ENCODE measurements at places on chromosomes 12 and 14.

- DNase-seq: no peak
Observed at GRCh38 chr14:61174441-61174891, 106.7 kb downstream of the TMEM30B start.

- peak; percentile 56 for DNase-seq
Observed at GRCh38 chr14:74882103-74882920, 596 bp downstream of the DLST start.

DNA sequence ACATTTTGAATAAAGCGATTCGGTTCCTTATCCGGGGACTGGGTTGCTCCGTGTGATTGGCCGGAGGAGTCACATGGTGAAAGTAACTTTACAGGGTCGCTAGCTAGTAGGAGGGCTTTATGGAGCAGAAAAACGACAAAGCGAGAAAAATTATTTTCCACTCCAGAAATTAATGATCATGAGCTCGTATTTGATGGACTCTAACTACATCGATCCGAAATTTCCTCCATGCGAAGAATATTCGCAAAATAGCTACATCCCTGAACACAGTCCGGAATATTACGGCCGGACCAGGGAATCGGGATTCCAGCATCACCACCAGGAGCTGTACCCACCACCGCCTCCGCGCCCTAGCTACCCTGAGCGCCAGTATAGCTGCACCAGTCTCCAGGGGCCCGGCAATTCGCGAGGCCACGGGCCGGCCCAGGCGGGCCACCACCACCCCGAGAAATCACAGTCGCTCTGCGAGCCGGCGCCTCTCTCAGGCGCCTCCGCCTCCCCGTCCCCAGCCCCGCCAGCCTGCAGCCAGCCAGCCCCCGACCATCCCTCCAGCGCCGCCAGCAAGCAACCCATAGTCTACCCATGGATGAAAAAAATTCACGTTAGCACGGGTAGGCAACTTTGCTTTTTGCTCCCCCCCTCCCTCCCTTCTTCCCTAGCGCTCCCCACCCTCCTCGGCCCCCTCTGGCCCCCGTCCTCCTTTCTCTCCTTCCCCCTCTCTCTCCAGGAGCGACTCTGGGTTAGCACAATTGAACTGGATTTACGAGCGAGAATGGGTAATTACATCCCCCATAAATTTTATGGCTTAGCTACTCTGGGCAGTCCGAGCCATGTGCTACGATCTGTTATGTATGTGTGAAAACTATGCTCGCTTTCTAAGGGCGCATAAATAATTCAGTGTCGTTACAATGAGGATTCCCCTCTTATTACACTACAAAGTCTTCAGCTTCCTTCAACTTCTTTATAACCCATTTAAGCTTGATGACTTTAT lies at the start of gene HOXC4:
HOXC4 (plus strand) TSS at position 85 of the 991 bp plus-strand sequence; CDS start at position 173, 88 bp downstream.
- no peak for DNase-seq

DNA sequence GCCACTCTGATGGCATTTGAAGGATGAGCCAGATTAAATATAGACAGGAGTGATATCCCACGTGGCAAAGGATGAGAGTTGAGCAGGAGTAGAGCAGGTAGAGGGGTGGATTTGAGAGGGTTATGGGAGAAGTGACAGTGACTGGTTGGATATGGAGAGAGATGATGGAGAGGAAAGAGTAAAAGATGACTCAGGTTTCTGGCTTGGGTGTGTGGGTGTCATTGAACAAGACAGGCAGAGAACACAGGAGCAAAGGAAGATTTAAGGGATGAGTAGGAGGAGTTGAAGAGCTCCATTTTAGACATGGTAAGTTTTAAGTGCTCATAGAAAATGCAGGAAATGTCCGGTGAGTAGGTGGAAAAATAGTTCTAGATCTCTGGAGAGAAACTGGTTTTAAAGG lies 136.9 kb downstream of the EGLN3 start:
- DNase-seq: no peak

- DNase-seq: no peak
Observed at GRCh38 chr14:68546839-68547238, 246.0 kb downstream of the ZFP36L1 start.

DNA sequence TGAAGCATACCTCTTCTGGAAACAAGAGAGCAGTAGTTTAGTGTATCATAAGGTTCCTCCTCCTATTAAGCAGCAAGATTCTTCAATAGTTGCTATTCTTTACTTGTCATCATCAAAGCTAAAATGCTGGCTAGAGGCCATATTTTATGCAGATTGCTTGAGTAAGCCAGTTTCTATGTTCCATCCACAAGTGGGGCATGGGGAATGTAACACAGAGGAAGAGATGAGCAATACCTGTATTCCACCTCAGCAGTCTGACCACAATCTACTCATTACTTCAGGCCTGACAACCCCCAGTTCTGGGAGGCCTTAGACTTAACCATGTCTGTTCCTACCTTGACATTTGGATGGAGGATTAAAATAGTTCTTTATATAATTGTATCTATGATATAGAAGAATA lies 423.6 kb downstream of the BTG1 start:
- peak; percentile 11 for DNase-seq

DNA sequence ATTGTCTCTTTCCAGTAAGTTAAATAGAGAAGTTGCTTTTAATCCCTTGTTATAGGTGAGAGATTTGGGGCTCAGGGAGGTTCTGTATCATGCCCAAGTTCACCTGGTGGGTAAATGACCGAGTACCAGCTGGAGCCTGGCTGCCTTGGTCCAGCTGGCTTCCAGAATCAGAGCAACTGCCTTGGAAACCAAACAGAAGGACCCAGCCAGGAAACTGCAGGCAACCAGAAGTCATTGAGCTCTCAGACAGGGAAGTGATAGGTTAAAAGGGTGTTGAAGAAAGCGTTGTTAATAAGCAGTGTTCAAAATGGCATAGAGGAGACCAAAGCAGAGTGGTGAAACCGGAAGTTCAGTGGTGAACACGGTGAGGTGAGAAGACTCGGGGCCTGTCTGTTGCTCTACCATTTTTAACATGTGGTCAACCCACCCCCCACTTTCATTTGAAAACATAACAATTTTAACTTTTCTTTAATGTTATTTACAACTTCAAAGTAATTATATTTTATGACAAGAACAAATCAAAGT lies 54.9 kb downstream of the PLEKHG7 start:
- no peak for DNase-seq

GRCh38 chr12:23221066-23221465 lies 596.1 kb downstream of the ETNK1 start:
- DNase-seq: no peak

GRCh38 chr12:77837876-77838291 lies 7.2 kb downstream of the NAV3 start:
- no peak for DNase-seq

DNA sequence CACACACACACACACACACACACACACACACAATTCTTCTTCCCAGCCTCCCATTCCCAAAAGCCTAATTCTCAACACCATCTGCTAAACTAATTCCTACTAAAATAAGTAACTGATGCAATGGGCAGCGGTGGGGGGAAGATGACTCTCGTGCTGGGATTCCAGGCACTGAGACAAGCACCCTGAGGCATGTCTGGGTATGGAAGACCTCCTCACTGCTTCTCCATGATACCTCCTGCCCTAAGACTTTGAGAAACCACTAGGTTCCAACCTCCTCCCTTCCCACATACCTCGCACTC lies 789 bp upstream of the VWF start:
- DNase-seq: no peak

DNA sequence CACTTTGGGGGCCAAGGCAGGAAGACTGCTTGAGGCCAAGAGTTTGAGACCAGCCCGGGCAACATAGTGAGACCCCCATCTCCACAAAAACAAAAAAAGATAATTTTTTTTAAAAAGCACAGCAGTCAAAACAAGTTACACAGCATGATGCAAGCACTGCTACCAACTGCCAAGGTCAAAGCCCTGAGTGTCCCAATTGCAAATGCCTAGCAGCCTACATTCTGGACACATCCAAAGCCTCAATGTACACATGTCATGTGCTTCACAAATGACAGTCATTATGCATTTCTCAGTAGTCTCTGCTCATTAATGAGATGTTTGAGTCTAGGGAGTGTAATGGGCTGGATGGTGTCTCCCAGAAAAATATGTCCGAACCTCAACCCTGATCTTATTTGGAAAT lies 113.7 kb upstream of the CCND2 start:
- DNase-seq: no peak

DNA sequence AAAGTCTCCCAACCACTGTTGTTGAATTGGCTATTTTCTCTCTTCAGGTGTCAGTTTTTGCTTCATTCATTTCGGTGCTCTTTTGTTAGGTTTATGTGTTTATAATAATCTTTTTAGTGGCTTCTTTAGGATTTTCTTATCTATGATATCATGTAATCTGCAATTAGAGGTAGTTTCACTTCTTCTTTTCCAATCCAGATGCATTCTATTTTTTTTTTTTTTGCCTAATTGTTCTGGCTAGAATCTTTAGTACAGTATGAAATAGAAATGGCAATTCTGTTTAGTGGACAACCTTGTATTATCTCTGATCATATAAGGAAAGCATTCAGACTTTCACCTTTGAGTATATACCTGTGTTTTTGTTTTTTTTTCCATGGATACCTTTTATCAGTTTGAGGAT lies 17.4 kb downstream of the CNOT2 start:
- no peak for DNase-seq

- no peak for DNase-seq
Observed at GRCh38 chr14:42222924-42223471, 616.3 kb downstream of the LRFN5 start.

DNA sequence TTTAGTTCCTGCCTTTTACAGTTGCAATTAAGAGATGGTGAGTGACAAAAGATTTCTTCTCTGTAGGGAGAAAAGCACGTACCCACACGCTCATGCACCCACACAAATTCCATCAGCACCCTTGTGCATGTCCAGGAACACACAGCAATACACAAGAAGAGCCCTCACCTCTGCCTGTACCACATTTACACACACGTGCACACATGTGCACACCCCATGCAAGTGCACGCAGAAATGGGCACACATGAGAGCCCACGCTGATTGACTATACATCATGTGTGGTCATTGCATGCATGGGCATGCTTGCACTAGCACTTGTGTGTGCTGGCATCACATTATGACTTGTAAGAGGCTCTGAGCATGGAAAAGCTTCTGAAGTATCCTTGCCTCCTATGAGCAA lies 70.5 kb downstream of the SERPINA3 start:
- DNase-seq: no peak

DNA sequence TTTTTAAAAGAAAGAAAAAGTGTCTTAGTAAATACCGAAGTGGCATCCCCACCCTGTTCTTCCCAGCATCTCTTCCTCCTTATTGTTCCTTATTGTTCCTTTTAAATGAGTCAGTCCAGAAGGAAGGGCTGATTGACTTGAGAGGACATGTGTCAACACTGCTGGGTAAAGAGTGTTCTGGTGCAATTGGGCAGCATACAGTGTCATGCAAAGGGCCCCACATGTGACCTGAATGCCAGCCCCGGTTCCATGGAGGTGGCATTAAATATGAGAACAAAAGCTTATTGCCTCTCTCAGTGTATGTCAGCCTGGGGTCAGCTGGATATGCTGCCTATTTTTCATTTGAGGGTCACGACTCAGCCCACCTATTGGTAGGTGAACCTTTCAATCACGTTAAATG lies 58.9 kb upstream of the RIC8B start:
- DNase-seq: no peak

DNA sequence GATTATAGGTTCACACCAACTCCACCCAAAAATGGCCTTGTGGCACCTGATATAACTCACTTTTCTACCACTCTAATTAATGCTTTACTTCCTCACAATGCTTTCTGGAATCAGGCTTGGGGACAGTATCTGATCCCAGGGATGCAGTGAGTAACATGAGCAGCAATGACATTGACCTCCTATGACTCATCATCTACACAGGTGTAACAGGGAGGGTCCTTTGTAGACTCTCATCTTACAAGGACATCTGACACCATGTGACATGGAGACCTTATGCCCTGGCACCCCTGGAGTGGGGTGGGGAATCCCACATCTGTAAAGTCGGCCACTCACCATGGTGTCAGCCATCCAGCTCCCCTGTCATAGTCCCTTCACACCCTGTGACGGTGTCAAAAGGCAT lies 586.4 kb downstream of the MED13L start:
- no peak for DNase-seq

GRCh38 chr14:93775158-93775557 lies 13.1 kb downstream of the PRIMA1 start:
- no peak for DNase-seq

DNA sequence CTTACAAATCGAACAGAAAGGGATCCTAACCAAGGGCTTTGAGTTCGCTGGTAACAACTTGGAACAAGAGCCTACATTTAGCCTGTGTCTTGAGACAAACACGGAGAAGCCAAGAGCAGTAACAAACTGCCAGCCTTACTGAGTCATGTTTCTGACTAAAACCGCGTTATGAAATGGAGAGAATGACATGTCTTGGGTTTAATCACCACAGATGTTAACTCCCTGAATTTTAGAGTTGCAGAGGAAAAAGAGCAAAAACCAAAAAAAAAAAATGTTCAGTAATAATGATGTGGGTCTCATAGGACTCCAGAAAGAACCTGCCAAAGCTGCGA lies 1.0 kb downstream of the BLTP3B start:
- no peak for DNase-seq

GRCh38 chr12:27220055-27220987 lies 23.8 kb upstream of the STK38L start:
- no peak for DNase-seq

- DNase-seq: peak; percentile 6
Observed at GRCh38 chr12:34292736-34293625, 270.7 kb downstream of the ALG10 start.

- no peak for DNase-seq
Observed at GRCh38 chr12:46382408-46382963, 9.9 kb upstream of the SLC38A2 start.

DNA sequence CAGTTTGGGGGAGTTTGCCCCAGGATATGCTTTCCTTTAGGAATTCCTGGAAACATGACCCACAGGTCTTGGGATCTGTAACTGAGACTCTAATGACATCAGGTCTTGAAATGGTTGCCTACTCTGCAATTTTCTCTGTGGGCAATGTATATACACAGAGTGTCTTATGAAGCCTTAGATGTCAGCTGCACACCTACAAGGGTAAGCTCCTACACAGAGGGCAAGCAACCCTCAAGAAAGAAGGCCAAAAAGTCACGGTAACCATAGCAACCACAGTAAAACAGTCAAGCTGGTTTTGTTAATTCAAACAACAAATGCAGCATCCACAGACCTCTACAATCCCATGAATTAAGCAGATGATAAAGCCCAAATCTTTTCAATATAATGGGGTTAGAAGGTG lies 293.0 kb downstream of the SSPN start:
- DNase-seq: no peak

GRCh38 chr14:85027681-85028370 lies 502.1 kb upstream of the FLRT2 start:
- DNase-seq: no peak

- DNase-seq: no peak
Observed at GRCh38 chr12:79886917-79887519, 47.9 kb downstream of the PPP1R12A start.

DNA sequence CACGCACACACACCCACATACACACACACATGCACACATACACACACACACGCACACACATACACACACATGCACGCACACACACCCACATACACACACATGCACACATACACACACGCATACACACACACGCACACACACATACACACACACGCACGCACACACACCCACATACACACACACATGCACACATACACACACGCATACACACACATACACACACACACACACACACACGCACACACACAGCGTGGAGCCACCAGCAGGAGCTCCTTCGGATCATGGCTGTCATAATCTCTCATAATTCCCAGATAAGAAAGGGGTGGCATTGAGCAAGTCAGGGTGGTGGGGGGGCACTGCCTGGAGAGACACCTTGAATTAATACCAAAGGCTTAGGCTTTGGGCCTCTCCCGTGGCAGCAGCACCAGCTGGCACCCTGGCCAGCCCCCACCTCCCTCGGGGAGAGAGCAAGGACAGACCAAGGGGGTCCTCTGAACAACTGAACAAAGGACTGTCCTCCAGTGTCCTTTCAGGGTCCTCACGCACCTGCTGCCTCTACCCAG lies 21.9 kb downstream of the ANO2 start:
- no peak for DNase-seq

Measured in activated naive CD4-positive, alpha-beta T cell treated with anti-CD3 and anti-CD28 coated beads, Interleukin-2, amount 50 U/mL, for 16 hours (primary cell).